Osteoblast (primary cell): ENCODE measurements at places on chromosomes 1 and 21. TPM values are rescaled to one million over a fixed set of nuclear protein-coding genes. Genes with fewer than 3 reads are reported as not detected.

Gene LAX1
- total RNA-seq = 0.29 TPM in 1 of 2 replicates, not detected in the other

Gene SLC1A7
- total RNA-seq = under 0.01 and 0.36 TPM in 2 replicates

Gene CHI3L2
- total RNA-seq = 2.4 and 2.9 TPM in 2 replicates

Gene CDCA8
- 1.5 and 1.8 TPM in 2 replicates for total RNA-seq

Gene PCP4L1
- not detected in 2 replicates for total RNA-seq

Gene HRNR
- not detected in 2 replicates for total RNA-seq
